AML-193 (cell line): ENCODE measurements at places on chromosomes 1 and 21.
A peak's percentile ranks its signal among the peaks of the same experiment; 100 is the strongest.

- no peak for DNase-seq
Measured at GRCh38 chr1:215597961-215598360, 30.9 kb downstream of the KCTD3 start.

DNA sequence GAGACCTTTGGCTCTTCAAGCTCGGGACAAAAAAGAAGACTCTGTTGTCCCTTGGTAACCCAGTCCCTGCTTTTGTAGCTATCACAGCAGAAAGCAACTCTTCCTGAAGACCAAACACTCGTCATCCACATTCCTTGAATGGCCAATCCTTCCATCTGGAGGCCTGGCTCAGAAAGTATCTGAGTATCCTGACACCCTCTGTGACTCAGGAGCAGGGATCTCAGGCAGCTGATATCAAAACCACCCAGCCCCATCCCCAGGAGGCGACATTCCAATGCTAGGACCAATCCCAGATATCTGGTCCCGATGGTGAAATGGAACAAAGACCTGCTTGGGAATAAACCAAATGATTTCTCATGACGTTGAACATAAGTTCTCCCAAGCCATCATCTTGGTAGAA, 112.5 kb downstream of the TAS1R2 start:
- no peak for DNase-seq

GRCh38 chr1:240055936-240056335, 35.7 kb upstream of the FMN2 start:
- no peak for DNase-seq

DNA sequence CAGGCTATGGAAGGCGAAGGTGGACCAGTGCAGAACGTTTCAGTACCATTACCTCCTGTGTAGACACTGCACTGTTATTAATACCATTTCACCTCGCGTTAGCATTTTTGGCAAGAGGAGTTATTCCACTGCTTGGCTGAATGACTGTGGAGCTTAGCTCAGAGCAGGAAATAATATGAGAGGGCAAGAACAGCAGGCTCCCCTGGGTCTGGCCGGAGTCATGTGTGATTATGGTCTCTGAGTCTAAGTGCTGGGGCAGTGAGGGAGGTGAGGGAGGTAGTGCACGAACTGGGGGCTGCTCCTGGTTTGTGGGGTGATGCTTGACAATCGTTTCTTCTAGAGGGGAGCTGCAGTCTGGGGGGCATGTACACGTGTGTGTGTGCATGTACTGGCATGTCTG, 82.9 kb downstream of the MDM4 start:
- no peak for DNase-seq

DNA sequence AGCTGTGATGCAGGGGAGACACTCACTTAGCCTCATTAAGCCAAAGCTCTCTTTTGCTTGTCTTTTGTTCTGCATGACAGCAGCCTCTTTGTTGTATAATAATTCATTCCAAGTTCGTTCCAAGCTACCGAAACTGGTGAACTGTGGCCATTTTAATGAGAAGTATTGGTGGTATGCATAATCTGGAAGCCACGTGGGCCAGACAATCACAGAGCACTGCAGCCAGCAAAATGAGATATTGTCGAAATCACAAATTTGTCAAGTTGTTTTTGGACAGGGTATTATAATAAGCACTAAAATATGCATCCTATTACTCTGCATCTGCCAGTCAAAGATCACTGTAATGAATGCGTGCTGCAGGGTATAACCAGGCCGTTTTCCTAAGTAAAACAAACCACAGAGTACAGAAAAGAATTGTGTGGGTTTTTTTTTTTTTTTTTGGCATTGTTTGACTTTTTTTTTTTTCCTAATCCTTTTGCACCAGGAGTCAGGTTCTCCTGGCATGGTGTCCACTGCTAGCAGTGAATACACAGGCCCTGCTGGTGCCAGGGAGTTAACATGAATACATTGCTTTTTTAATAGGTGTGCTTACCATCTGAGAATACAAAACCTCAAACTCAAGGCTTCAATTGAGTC, 423.9 kb downstream of the PTBP2 start:
- no peak for DNase-seq

DNA sequence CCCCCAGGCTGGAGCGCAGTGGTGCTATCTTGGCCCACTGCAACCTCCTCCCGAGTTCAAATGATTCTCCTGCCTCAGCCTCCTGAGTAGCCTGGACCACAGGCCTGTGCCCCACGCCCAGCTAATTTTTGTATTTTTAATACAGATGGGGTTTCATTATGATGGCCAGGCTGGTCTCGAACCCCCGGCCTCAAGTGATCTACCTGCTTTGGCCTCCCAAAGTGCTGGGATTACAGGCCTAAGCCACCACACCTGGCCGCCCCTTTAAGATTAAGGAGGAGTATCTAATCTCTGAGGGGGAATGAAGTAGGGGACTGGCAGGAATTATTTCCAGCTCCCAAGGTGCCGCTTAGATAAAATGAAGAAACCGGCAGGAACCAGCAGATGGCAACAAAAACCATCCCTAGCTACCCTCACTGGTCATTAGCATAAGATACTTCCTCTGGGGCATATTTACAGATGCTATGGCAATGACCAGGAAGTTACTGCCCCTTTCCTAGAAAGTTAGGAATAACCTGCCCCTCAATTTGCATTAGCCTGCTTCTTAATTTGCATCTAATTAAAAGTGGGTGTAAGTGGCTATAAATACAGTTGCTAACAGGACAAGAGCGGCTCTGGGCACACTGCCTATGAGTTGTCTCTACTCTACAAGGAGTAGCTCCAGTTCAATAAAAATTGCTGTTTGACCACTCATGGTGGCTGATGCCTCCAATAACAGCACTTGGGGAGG, 7.1 kb upstream of the NSUN4 start:
- peak; percentile 78 for DNase-seq
